Stimulated activated CD8-positive, alpha-beta memory T cell treated with anti-CD3 and anti-CD28 coated beads, Interleukin-4, amount 100 ng/mL, for 1 hour (primary cell): ENCODE measurements at places on chromosomes 3 and 15.

DNA sequence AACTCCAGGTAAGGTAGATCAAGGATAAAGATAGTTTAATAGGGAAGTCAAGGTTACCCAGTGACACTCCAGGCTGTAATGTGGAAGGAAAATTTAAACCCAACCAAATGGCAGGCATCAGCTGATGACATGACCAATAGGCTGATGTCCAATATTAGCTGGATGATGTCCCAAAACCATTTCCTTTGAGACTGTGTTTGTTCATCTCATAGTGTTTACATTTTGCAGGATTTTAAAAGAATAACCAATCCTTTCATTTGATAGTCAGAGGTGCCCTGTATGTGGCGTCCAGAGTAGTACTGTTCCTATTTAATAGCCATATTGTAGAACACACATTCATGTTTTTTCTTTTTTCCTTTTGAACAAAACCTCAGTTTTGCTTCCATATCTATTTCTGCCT is 23.3 kb upstream of the TMEM158 start:
- DNase-seq = no peak

- DNase-seq = no peak
Observed at GRCh38 chr15:71198846-71199245, 83.6 kb downstream of the THSD4 start.

DNA sequence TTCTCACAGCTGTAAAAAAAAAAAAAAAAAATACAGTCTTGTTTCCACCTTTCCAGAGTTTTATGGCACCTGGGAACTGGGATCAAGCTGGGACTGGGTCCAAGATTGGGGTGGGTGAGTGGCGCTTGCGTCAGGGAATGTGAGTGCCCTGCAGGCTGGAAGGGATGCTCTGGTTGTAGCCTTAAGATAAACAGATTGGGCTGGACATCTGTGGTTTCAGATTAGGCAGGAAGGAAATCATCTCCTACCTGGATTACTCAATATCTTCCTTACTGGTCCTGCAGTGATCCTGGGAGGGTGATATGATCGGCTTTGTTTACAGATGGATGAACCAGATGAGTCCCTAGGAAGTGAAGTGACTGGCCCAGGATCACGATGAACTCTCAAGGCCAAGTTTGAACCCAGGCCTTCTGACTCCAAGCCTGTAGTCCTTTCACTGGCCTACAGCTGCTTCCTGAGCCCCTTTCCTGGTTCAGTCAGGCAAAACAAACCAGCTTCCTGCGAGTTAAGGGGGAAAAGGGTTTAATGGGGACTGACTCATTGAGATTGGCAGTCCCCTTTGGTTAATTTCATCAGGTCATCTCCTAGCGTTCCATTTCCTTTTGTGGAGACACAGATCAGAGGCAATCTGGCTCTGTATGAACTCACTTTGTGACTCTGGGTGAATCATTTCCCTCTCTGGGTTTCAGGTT is 179.8 kb downstream of the THSD4 start:
- no peak for DNase-seq

- peak; percentile 5 for DNase-seq
Observed at GRCh38 chr3:184016811-184017671, 643 bp downstream of the ABCC5 start.

- DNase-seq = no peak
Observed at GRCh38 chr15:60376677-60377095, 21.1 kb downstream of the ANXA2 start.

DNA sequence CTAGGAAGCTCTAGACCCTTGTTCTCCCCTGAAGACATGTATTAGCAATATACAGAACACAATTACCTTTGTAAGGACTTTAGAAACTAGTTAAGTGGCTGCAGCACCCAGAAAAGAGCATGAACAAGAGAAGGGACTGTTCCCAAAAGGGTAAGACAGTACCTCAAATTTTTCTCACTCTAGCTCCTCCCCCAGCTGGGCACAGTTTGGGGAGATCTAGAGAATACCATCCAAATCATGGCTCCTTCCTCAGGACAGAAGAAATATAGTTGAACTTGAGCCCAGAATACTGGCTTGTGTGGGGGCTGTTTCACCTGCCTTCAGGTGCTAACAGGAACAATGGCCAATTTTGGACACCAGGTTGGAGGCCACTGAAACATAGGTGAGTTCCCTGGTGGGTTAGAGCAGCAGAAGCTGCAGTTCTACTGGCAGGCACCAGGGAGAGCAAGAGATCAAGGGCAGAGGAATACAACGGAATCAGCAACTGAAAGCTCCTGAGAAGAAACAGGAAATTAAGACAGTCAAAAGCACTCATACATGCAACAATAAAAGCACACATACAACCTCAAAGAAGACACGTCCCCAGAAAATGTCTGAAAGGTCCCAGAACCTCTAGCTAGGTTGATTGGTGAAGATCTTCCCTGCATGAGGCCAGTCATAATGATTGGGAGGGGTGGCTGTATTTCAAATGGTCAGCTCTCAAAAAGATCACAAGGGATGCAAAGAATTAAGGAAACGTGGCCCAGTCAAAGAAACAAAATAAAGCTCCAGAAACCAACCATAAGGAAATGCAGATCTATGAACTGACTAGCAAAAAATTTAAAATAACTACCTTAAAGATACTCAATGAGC is 104.9 kb upstream of the ASB14 start:
- no peak for DNase-seq

DNA sequence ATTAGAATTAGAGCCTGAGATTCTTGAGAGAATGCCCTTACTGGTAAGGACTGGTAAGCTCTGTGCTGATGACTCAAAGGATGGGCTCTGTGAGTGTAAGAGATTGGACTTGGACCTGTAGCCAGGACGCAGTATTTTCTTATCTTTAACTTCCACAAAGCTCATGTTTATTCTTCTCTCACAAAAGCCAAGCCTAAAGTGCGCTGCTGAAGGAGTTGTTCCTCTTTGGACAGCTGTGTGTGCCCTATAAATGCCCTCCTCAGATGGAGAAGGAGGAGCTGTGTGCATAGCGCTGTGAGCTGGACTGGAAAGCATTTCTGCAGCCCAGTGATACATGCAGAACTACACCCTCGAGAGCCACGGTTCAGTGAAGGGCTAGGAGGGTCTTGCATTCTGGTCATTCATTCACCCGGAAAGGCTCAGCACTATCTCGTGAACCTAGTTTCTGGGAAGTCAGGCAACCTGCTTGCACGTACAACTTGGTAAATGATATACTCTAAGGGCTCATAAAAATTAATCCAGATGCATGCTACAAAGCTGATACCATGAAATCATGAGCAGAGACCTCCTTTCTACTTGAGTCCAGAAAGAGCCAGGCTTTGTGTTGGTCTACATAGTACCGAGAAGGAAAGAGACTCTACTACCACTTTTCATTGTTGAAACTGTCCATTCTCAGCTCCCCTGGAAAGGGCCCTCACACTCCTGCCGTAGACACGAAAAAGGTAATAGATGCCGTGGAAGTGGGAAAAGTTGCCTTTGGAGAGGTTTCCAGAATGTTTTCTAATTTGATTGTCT is 103.0 kb upstream of the TBL1XR1 start:
- DNase-seq = no peak

- no peak for DNase-seq
Observed at GRCh38 chr3:173659972-173660371, 262.4 kb downstream of the NLGN1 start.

GRCh38 chr3:13174803-13175135 is 101.5 kb upstream of the IQSEC1 start:
- DNase-seq = no peak

GRCh38 chr3:13508496-13508895 is 28.4 kb downstream of the HDAC11 start:
- DNase-seq = no peak

DNA sequence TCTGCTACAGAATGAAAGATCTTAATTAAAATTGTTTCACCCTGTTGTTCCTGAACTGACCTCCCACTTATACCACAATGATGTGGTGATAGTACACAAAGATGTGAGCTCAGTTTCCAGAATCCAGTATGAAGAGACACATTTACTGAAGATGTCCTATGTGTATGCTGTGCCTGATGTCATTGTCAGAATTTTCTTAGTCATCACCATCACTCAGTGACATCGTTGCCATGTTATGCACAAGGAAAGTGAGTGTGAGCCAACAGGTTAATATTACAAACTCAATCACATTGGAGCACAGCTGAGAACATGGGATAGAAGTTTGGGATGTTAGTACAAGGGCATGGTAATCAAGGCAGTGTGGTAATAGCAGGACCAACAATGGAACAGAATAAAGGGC is 199.7 kb upstream of the CHRNA7 start:
- no peak for DNase-seq

- no peak for DNase-seq
Observed at GRCh38 chr15:69561071-69561784, 108.6 kb downstream of the RPLP1 start.

DNA sequence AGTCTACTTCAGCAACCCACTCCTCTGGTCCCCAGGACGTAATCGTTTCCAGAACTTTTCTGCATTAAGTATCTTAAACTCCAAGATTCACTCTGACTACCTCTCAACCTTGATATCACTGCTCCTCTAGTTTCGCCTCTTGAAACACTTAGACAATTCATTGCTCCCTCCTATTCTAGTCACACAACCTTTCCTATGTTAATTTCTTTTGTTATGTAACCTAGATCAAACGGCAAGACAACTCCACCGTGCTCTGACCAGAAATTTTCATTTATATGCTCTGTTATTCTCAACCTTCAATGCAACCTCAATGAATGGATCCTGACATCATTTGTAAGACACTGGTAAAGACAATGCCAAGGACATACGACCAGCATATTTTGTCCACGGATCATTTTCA is 71.3 kb downstream of the CADM2 start:
- DNase-seq = no peak

DNA sequence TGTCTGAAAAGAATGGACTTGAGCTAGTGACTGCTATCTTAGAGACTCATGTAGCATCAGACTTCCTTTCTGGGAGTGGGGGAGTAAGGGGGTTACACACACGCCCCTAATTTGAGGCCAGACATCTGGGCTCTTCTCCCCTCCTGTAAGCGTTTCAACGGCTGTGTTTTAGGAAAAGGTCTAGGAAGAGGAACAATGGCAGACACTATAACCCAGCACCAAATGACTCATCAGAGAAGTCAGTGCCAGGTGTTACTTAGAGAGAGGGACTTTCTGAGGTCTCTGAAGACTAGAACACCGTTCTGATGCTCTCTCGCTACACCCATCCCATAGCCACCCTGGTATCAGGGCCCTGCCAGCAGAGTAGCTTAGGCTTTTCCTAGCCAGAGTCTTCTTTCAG is 65.5 kb downstream of the SSUH2 start:
- DNase-seq = no peak

- no peak for DNase-seq
Observed at GRCh38 chr3:41688595-41689380, 273.1 kb downstream of the ULK4 start.

DNA sequence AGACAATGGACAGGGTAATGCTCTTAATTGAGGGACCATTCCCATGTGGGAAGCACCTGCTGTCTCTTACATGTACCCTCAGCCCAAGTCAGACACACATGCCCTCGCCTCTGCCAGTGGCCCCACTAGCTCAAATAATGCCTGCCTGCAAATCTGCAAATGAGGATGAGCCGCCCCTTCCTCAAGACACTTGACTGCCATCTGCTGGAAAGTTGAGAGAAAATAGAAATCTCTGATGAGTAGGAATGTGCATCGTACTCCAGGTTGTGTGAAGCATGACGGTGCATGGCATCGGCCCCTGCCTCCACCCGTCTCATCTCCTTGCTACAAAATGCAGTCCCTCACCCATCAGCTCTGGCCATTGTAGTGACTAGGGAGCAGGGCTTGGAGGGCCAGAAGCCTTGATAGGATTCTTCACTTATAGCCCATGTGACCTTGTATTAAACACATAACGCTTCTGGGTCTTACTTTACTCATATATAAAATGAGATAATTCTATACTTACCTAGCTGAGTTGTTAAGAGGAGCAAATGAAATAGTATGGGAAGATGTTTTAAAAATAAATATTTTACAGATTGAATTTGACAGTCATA is 6.3 kb upstream of the SCN5A start:
- no peak for DNase-seq

DNA sequence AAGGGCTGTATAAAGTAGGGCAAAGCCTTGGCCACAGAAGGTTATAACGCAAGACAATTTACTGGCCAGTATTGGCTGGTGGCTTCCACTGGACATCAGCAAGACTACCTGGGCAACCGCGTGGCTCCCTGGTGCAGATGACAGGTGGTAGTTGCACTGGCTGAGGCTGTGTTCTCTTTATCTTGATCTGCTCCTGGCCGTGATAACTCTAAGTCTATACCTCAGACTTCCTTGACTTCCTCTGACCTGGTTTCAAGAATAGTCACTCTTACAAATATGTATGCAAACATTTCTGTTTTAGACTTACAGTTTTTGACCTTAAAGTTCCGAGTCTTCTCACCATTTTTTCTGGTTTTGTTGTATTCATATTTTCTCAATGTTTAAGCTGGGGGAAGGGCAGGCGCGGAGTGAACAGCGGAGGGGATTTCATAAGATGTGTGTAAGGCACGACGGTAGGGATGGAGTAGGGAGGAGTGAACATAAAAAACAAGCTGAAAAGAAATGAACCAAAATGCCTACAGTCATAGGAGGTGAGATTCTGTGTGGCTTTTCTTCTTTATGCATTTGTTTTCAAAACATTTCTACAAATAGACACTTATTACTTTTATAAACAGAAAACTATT is 15.2 kb upstream of the TMEM212 start:
- DNase-seq = no peak
